RPMI7951 (cell line): ENCODE measurements at places on chromosomes 11 and 22. TPM values are rescaled to one million over a fixed set of nuclear protein-coding genes. Genes with fewer than 3 reads are reported as not detected.

The PYGM gene
- not detected in 2 replicates for total RNA-seq

DNA sequence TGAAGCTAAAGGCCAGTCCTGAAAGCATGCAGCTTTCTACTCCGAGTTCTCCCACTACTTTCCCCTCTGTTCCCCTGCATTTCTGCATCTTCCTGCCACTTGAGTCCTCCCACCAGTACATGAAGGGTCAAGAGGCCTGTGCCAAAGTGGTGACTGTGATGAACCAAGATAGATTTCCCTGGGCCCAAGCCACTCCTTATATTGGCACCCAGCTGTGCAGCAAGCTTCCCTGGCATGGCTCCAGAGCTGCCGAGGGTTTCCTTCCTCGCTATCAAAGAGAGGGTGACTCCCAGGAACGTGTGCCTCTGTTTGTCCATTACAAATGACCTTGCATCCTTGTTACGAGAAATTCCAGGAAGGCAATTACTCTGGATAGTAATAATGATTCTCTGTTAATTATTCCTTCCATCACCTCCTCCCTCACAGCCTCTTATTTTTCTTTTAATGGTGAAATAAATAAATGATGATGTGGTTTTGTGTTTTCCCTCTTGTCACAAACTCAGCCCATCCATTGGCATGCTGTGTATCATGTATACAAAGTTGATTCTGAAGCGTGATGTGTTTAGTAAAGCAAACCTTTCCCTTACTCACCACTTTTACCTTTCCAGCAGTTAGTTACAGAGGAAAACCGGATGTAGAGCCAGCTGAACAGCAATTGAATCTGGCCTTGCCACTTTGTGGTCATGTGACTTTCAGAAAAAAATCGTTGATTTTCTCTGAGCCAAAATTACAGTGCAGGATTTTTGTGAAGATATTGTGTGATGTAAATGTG, 8.3 kb downstream of the SRSF8 start:
- DNase-seq: peak; percentile 37

DNA sequence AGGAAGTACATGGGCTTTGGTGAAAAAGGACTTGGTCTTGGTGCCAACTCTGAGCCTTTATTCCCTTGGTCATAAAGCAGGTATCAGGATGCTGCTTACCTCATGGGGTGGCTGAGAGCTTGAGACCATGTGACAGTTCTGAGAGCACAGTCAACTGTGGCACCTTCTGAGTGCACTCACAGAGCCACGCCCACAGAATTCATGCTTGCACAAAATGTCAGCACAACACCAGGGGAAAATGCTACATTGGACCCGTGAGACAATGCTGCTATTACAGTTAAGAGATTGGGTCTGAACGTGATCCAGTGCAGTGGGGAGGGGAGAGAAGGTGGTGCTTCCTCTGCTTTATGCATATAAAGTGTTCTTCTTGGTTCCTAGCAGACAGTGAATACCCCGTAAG, 79.5 kb upstream of the SPON1 start:
- DNase-seq: no peak

GRCh38 chr11:88814076-88814475, 251.7 kb downstream of the GRM5 start:
- DNase-seq: no peak

DNA sequence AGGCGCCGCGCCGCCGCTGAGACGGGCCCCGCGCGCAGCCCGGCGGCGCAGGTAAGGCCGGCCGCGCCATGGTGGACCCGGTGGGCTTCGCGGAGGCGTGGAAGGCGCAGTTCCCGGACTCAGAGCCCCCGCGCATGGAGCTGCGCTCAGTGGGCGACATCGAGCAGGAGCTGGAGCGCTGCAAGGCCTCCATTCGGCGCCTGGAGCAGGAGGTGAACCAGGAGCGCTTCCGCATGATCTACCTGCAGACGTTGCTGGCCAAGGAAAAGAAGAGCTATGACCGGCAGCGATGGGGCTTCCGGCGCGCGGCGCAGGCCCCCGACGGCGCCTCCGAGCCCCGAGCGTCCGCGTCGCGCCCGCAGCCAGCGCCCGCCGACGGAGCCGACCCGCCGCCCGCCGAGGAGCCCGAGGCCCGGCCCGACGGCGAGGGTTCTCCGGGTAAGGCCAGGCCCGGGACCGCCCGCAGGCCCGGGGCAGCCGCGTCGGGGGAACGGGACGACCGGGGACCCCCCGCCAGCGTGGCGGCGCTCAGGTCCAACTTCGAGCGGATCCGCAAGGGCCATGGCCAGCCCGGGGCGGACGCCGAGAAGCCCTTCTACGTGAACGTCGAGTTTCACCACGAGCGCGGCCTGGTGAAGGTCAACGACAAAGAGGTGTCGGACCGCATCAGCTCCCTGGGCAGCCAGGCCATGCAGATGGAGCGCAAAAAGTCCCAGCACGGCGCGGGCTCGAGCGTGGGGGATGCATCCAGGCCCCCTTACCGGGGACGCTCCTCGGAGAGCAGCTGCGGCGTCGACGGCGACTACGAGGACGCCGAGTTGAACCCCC, 798 bp downstream of the BCR start:
- DNase-seq: no peak

- no peak for DNase-seq
Measured at GRCh38 chr11:32425761-32426160, 9.6 kb downstream of the WT1 start.

DNA sequence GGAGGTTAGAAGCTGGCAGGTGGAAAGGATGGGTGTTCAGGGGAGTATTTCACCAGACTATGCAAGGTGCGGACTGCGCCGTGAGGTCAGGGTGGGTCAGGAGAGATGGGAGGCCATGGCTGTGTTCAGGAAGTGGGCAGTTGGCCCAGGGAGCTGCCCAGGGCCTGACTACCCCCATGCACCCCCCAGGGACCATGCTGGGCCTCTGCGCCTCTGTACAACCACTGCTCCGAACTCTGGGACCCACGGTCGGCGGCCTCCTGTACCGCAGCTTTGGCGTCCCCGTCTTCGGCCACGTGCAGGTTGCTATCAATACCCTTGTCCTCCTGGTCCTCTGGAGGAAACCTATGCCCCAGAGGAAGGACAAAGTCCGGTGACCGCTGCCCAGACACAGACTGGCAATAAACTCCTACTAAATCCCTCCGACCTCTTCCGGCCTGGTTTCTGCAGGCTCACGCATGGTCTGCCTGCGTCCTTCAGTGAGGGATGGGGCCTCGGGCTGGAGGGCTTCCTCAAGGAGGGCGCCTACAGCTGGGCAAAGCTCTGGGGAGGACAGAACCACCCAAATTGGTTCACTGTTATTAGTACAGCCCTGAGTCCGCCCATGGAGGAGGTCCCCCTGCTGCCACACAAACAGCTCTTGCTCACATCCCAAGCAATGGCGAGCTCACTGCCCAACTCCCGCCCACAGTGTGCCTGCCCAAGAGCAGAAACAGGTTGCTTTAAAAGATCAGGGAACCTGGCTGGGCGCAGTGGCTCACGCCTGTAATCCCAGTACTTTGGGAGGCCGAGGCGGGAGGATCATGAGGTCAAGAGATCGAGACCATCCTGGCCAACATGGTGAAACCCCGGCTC, 4.2 kb downstream of the PHLDA2 start:
- no peak for DNase-seq

DNA sequence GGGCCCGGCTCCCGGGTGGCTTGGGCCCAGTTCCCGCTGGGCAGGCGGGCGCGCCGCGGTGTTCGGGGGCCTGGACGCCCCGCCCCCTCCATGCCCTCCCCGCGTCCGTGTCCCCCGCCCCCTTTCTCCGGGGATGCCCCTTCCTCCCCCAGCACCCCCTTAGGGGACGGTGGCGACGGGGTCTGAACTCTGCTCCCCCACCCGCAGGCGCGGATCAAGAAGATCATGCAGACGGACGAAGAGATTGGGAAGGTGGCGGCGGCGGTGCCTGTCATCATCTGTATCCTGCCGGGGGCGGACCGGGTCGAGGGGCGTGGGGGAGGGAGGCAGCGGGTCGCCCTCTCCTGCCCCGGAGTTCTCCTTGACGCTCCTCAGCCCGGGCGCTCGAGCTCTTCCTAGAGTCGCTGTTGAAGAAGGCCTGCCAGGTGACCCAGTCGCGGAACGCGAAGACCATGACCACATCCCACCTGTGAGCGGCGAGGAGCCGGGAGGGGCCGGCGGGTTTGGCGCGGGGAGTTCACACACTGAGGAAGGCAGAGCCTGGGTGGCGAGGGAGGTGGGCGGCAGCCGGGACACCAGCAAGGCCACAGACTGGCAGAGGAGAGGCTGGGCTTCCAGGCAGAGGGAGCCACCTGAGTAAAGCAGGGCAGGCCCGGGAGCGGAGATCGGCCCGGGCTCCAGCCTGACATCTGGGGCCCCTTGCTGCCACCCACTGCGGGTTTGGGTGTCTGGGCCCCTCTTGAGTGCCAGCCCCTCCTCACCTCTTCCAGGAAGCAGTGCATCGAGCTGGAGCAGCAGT, 546 bp downstream of the DRAP1 start:
- DNase-seq: no peak
